Frontal cortex (tissue), 4 donors: ENCODE measurements at places on chromosomes 2 and 18. TPM values are rescaled to one million over a fixed set of nuclear protein-coding genes. Genes with fewer than 3 reads are reported as not detected.

RGPD4 gene
- not detected for total RNA-seq

TANK gene
- 66.9 TPM for total RNA-seq

DSC3 gene
- total RNA-seq, result 0.82 TPM

IGFBP2 gene
- 253 TPM for total RNA-seq

SUMO1 gene
- 177 TPM for total RNA-seq

SPATA3 gene
- total RNA-seq, result not detected

NTSR2 gene
- 0.82 TPM for total RNA-seq

- no peak for DNase-seq
These were observed 252.9 kb downstream of the PRKCE start for GRCh38 chr2:45904267-45904945.

DNA sequence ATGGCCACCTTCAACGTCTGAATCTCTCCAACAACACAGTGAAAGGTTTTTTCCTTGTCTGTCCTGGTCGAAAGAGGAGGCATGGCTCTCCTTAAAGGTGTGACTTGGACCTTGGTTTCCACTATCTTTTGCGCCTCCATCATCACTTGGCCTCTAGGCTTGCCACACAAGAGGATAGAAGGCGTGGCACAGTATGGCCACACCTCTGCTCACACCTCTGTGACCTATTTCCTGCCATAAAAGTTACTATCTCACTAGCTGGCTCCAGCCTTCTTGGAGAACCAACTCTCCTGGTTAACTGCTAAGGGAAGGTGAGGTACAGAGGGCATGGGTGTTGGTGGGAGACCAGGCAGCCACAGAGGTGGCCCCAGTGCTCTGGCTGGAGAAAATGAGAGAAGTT lies 165.9 kb downstream of the UXS1 start:
- no peak for DNase-seq

DNA sequence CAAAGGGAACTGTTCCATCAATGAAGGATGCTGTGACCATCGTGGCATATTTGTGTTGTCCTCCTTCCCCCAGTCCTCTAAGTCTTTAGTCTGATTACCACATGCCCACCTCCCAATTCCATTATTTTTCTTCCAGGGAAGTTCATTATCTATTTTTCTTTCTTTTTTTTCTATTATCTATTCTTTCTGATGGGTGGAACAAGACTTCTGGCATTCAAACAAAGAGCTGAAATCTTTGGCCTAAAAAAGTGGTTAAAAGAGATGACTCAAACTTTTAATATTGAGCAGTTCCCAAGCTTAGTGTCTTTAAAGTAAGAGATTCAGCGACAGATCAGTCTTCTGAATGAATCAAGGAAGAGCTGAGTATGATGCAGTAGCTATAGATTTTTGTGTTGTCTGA lies 66.6 kb downstream of the DIS3L2 start:
- DNase-seq, result no peak

- no peak for DNase-seq
These were observed 1102.1 kb upstream of the KLHL29 start for GRCh38 chr2:22282916-22283315.

- DNase-seq, result no peak
These were observed 25.6 kb upstream of the CXXC1 start for GRCh38 chr18:50313031-50313607.

GRCh38 chr2:120396861-120397811 lies 51.2 kb downstream of the INHBB start:
- DNase-seq, result no peak

DNA sequence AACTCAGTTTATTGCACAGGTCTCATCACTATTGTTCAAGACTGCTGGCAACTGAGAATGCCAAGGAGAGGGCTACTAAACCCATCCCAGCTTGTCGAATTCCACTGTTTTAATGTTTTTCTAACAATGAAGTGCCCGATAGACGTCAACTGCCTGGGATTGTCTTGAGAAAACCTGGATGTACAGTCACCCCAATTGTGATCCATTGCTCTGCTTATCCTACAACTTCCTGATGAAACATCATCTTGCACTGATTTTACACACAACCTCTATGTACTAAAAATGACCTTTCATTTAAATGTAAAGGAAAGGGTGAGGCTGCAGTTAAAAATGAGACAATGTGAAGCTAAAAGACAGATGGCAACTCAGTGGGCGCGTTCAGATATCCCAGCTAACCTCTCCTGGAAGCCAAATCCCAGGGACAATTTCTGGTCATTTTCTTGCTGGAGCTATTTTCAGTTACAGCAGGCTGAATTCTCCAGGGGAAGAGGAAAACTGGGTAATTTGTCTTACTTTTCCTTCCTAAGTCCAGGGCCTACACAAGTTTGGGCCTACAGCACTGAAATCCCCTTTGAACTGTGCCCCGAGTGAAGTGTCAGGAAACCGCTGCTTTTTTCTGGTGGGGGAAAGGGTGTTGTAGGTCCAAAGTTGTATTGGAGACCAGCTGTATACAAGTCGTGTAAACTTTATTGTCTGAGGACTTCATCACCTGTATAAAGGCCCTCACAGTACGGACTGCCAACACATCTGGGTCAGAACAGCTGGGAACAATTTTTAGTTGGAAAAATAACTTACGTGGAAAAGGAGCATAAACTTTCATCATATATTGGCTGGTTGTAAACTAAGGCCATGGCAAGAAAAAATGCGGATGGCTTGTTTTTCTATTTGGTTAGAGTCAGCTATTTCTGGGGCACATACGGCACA lies 68.9 kb upstream of the LTBP1 start:
- DNase-seq, result no peak

- DNase-seq, result no peak
These were observed 42.1 kb downstream of the BOD1L2 start for GRCh38 chr18:57188851-57189557.

DNA sequence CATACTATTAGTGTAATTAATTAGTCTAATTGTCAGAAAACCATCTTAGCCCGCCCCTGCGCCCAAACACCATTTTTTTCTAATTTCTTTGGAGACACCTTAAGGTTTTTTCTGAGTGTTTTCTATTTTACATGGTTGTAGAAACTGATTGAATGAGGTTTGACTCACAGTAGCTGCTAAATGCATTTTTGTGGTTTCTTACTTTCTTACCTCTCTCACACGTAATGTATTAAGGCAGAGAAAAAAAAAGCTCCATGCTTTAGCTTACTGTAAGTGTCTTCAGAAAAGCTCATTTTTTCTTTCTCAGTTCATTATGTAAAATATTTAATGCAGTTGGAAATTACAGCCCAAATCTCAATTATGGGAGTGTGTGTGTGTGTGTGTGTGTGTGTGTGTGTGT lies 548.5 kb upstream of the LRRTM4 start:
- DNase-seq, result no peak

- DNase-seq, result no peak
These were observed 7.1 kb upstream of the LYPD6B start for GRCh38 chr2:149031396-149031795.
